IMR-90 (cell line): ENCODE measurements at places on chromosomes 1 and 21. TPM values are rescaled to one million over a fixed set of nuclear protein-coding genes. Genes with fewer than 3 reads are reported as not detected.

DNA sequence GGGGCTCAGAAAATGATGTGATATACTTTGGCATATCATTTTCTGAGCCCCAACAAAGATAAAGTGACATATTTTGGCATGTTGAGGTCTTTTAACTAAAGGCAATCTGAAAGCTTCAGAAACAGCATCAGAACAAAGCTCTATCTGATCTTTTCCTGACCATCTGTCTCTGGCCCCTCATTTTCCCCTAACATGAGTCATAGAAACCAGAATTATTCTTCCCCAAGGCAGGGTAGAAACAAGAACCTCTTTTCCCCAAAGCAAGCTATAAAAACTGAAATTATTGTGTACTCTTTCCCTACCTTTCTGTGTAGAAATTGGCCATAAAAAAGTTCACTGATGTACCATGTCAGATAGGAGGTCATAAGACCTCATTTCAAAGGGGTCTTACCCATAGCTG, 48.7 kb upstream of the PLA2G4A start:
- DNase-seq = no peak

GRCh38 chr1:1420654-1421141, 378 bp downstream of the ANKRD65 start:
- DNase-seq = no peak

The HENMT1 gene
- 0.28 and 0.54 TPM in 2 replicates for total RNA-seq

DNA sequence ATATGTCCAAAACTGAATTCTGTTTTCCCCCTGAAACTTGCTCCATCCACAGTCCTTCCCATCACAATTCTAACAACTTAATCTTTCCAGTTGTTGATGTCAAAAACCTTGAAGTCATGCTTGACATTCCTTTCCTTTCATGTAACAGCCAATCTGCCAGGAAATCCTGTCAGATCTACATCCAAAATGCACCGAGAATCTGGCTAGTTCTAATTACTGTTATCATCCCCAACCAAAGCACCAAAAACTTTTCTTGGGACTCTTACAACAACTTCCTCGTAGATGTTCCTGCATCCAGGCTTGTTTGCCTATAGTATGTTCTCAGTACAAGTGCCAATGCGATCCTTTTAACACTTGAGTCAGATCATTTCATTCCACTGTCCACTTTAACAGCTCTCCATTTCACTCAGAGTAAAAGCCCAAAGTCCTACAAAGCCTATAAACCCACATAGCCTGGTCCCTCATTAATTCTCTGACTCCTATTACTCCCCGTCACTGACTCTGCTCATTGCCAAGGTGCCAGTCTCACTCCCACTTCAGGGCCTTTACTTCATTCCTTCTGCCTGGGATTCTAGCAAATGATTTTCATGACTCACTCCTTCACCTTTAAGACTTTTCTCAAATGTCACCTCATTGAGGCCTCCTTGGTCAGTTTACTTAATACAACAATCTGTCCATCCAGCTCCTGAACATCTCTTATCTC, 493.2 kb upstream of the NFIA start:
- DNase-seq = no peak

DNA sequence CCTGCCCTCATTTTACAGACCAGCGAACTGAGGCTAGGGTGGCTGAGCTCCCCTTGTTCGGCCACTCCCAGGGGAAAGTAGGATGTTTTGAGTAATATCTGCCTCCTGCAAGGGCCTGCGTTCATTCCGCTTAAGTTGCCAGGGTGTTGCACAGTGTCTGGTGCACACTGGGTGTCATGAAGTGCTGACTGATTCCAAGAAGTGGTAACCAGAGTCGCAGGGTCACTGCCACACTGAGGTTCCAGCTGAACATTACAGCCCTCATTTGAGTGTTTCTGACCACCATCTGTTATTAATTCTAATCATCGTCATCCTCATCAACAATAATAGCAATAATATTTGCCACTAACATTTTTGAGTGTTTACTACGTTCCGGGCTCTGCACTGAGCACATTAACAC, 250.6 kb downstream of the KAZN start:
- no peak for DNase-seq

The SPRR2E gene
- not detected in 2 replicates for total RNA-seq

DNA sequence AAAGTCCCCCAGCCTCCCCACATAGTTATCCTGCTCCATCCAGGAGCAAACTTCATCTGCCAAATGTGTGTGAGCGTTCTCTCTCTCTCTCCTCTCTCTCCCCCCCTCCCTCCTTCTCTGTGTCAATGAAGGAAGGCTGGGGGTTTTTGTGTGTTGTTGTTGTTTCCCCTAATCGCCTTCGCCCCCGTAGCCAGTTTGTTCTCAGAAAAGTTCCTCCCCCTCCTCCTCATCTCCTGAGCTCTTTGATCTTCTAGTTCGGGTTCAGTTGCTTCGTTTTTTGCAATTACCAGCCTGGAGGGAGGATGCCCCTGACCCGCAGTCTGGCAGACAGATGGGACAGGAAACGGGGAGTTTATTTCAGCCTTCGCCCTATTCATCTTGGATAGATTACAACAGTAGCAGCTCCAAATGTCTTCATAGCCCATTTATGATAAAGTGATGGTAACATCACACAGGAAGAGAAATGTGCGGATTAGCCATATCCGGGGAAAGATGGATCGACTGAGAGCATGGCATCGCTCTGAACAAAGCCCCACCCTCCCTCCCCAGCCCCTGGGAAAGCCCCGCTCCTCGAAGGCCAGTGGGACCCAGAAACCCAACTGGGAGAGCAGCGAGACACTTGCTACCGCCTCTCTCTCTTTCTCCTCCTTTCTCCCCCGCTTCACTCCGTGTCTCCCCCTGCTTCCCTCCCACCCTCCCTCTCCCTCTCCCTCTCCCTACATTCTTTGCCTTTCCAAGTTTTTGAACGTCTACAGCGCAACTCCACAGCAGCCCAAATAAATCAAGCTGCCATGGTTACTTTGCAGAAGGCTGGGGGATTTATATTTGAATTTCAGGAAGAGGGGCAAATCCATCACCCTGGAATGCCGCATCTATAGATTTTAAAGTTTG, 139.7 kb upstream of the ARHGEF16 start:
- peak; percentile 66 for DNase-seq

- peak; percentile 84 for DNase-seq
Observed at GRCh38 chr1:244065960-244066388, 14.9 kb downstream of the ZBTB18 start.

GRCh38 chr1:217981430-217981829, 303.7 kb upstream of the RRP15 start:
- DNase-seq = no peak

GRCh38 chr1:2314273-2314802, 77.0 kb downstream of the MORN1 start:
- DNase-seq = peak; percentile 36
